Sigmoid colon (tissue), 7 donors: ENCODE measurements at places on chromosomes 6 and 20. TPM values are rescaled to one million over a fixed set of nuclear protein-coding genes. Genes with fewer than 3 reads are reported as not detected.
A peak's percentile ranks its signal among the peaks of the same experiment; 100 is the strongest.

DZANK1 gene
- total RNA-seq, result 1.9 TPM

RXRB gene
- 28.5 TPM for total RNA-seq

ANGPT4 gene
- total RNA-seq, result 0.28 TPM

BPIFA1 gene
- total RNA-seq, result not detected

DNA sequence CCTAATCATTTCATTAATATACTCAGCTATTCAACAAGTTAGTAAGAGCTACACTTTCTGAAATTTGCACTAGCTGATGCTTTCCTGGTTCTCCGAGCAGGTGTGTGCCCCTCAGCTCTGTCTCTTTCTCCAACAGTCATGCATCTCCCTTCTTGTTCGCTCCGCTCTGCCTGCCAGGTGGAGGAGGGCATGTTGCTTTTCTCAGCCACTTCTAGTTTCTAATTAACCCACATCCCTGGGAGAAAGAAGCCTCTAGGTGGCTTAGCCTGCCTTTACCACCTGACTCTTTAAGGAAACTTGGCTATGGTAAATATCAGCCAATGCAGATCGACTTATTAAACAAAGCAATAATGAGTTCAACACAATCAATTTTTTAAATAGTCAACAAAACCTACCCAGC is 34.2 kb downstream of the LRFN2 start:
- DNase-seq, result no peak

BHLHE23 gene
- total RNA-seq, result not detected

DNA sequence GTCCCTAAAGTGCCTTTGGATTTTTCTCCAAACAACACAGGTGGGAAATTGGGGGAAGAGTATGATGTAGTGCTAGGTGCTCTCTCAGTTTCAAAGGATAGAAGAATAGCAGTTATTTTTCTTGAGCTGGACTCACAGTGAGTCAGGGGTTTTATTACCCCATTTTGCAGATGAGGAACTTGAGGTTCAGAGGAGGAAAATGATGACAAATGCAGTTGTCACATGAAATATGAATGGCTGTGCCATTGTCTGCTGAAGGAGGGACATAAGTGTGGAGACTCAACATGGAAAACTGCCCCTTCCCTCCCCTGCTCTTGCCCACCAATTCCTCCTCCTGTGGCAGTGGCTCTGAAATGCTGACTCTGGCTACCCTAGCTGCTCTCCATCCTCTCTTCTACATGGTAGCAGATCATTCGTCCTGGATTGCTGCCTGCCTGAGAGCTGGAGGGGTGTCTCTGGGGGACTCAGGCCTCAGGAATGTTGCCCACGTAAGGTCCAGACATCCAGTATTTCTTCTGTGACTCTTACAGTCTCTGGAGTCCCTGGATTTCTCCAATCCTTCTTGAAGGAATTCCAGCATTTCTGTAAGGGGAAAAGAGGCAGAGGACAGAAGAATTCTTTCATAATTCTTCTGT is 37.6 kb upstream of the EPB41L1 start:
- DNase-seq, result no peak

ZNF391 gene
- total RNA-seq, result 14.1 TPM

GRCh38 chr6:166635013-166635970 is 8.2 kb upstream of the RPS6KA2 start:
- no peak for DNase-seq

DNA sequence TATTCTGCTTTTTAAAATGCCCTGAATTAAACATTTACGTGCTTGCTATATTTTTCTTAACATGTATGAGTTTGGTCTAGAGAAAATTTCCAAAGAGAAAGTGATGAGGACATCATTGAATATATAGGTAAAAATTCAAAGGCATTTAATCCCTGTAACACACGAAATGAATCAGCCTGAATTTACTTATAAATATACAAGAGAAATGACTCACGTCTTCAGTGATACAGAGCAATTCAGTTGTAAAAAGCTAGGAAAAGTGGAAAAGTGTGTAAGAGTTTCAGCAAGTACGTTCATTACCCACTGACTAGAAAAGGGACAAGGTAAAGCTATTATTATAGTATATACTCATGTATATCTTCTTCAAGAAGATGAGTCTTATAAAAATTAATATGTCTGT is 124.8 kb downstream of the HIVEP1 start:
- DNase-seq, result no peak

PI16 gene
- total RNA-seq, result 16.8 TPM

DNA sequence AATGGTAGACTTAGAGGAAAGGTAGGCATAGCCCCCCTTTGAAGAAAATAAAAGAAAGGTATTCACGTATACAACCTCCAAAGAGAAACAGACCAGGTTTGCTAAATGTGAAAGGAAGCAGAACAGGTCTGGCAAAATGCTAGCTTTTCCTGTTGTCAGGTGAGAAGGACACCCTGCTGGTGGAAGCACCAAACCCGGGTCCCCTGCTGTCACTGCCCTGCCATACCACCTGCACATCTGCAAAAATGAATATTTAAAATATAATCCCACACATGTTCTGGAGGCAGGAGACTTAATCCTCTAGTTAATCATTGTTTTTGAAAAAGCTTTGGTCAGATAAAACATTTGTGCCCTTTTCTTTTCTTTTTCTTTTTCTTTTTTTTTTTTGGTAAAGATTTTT is 48.9 kb upstream of the OLIG3 start:
- no peak for DNase-seq

DNA sequence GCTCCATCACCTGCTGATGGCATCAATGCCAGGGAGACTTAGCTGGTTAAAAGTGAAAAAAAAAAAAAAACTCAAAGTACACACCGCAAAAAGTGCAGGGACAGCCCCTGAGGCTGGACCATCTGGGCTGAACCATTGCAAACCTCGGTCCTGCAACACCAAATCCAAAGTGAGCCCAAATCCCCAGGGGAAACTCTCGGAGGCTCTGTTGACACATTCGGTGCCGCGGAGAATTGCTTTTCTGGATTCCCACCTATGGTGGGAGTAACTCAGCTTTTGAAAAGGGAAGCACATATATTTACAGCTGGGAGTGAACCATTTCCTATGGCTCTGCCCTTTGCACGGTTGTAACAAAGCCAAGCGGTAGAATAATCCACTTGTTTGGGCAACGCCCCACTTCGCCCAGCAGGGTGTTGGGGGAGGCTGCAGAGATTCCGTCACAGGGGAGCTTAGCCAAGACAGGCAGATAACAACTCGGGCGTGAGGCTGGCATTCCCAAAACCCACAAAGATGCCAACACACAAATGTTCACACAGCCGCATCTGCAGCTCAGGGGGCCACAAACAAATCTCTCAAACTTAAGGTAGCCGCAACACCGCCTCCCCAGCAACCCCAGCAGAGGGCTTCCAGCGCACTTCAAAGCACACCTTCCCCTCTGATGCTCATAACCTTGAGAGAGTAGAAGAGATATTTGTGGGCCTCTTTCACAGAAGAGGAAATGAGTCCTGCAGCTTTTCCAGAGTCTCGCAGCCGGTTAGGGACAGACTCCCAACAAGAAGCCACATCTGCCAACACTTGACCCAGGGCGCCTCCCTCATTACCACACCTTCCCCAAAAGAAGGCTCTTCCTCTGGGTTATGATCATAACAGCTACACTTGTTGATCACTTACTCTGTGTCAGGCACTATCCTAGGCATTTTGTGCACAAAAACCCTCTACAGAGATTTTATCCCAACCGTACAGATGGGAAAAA is 11.4 kb downstream of the ZC3H12D start:
- no peak for DNase-seq

GRCh38 chr20:17875106-17875980 is 93.3 kb downstream of the SNX5 start:
- peak; percentile 95 for DNase-seq

DNA sequence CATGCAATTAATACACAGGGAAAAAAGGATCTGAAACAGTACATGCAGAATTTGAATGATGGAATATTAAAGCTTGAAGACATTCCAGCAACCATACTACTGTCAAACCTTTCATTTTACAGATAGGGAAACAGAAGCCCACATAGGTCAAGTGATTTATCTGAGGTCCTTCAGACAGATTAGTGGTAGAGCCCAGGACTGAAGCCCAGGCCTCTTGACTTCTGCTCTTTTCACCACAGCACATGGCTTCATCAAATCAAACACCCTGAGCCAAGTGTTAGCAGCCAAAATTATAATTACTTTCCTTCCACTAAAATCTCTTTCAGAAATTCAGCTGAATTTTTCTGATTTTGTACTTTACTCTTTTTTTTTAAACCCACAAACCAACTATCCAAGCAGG is 435.6 kb upstream of the RUNX2 start:
- DNase-seq, result no peak

OR2J3 gene
- total RNA-seq, result not detected
